ENCODE measurements at places on chromosomes 6 and 20.

GRCh38 chr6:42714098-42714761 lies 8.2 kb downstream of the PRPH2 start:
- no peak for DNase-seq

DNA sequence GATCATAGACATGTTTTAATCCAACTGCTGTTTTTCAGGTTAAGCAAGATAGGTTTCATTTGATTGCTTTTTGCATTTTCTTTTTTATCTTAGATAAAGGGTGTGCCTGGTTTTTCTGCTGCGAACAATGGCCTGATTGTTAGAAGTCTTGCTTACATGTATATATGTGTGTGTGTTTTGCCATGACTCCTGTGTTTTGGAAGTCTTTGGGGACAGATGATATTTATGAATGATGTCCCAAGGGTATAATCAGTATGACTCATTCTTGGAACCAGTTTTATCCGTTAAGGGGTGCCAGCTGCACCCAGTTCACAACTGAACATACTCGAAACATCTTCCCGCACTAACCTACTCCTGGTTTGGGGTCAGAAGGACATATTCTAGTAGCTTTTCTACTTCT lies 230.1 kb upstream of the SUPT3H start:
- DNase-seq: no peak

- no peak for DNase-seq
Measured at GRCh38 chr6:155628306-155628705, 172.7 kb upstream of the NOX3 start.

DNA sequence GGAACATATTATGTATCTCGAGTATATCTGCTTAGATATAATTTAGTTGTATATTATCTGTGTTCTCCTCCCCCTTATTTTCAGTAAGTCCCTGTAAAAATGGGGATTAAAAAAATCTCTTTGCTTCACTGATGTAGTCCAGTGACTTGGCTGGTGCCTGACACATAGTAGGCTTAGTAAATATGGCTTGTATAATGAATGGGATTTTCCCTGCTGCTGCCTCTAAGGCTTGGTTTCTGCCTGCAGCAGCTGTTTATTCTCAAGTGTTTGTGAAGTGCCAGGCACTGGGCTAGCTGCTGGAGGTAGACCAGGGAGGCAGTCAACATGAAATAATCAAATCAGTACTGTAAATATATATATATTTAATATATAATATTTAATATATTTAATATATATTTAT lies 1.6 kb upstream of the ZFP64 start:
- no peak for DNase-seq

- no peak for DNase-seq
Measured at GRCh38 chr6:152824666-152825065, 74.1 kb downstream of the VIP start.

GRCh38 chr6:24089736-24090135 lies 36.3 kb upstream of the NRSN1 start:
- DNase-seq: no peak

DNA sequence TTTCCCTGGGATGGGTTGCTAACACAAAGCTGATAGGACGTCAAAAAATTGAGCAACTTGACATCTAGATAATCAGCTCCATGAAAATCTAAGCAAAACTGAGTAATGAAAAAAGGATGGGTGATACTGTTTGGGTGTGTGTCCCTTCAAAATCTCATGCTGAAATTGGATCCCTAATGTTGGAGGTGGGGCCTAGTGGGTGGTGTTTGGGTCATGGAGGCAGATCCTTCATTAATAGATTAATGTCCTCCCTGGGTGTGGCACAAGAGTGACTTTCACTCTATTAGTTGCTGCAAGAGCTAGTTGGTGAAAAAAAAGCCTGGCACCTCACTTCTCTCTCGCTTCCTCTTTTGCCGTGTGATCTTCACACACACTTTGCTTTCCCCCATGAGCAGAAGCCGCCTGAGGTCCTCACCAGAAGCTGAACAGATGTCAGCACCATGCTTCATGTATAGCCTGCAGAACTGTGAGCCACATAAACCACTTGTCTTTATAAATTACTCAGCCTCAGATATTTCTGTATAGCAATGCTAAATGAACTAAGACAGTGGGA lies 160.9 kb downstream of the FRK start:
- DNase-seq: no peak

DNA sequence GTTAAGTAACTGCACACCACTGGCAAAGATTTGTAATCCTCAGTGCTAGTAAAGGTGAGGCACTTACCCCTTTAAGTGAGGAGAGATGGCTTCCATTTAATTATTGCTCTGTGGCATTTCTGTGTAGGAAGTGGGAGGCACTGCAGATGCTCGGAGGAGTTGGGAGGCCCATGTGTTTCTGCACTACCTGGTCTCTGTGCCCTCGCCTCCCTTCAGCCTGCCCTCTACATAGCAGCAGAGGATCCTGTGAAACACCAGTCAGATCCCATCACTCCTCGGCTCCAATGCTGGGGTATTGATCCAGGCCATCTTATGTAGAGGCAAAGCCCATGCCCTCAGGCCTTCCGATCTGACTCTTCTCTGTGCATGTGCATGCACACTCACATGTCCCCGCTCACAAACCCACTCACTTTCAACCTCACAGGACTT lies 67.0 kb downstream of the SLX4IP start:
- DNase-seq: no peak

DNA sequence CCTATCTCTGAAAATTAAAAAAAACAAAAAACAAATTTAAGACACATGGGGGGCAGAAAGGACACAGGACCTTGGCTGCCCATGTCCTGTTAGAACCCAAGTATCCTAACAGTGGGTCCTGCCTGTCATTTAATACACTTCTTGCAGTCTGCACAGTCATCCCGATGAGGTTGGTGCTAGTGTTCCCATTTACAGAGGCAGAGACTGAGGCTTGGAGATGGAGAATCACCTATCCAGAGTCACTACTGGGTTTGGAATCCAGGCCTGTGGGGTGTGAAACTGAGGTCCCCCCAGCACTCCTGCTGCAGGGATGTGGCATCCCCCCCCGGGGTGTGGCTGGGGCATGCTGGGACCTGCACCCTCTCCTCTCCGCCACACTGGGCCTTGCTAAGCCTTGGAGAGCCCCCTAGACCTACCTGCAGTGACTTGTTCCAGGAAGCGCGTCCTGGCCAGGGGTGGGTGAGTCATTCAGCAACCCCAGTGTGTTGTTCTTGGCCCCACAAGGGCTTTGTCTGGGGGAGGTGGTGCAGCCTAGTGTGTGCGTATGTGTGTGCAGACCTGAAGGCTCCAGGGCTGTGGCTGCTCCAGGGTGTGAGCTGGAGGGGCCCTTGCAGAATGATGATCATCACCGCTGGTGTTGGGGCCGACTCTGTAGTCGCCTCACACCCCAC lies 49.7 kb downstream of the BCAS4 start:
- DNase-seq: no peak

GRCh38 chr6:42226161-42226611 lies 8.5 kb upstream of the MRPS10 start:
- no peak for DNase-seq

DNA sequence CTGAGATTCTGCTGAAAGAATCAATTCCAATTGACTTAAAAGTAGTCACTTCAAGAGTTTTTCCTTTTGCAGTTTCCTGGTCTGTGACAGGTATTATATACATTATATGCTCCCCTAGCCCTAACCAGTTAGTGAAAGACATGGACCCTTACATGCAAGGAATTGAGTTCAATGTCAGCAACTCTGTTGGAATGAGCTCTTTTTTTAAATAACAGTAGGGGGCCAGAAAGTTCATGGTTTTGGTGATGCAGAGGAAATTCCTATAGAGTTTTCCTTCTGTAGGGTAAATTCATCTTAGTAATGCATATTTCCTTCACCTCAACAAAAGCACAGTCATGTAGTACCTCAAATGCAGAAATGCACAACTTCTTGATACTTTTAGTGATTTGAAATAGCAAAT lies 172.2 kb downstream of the KIF6 start:
- no peak for DNase-seq

- peak; percentile 16 for DNase-seq
Measured at GRCh38 chr20:25053255-25054031, 4.5 kb downstream of the ACSS1 start.

GRCh38 chr20:37366743-37367142 lies 20.8 kb downstream of the SRC start:
- no peak for DNase-seq

GRCh38 chr6:4434655-4435054 lies 299.3 kb upstream of the ECI2 start:
- no peak for DNase-seq

GRCh38 chr20:13221313-13221672 lies 219 bp downstream of the ISM1 start:
- DNase-seq: no peak

DNA sequence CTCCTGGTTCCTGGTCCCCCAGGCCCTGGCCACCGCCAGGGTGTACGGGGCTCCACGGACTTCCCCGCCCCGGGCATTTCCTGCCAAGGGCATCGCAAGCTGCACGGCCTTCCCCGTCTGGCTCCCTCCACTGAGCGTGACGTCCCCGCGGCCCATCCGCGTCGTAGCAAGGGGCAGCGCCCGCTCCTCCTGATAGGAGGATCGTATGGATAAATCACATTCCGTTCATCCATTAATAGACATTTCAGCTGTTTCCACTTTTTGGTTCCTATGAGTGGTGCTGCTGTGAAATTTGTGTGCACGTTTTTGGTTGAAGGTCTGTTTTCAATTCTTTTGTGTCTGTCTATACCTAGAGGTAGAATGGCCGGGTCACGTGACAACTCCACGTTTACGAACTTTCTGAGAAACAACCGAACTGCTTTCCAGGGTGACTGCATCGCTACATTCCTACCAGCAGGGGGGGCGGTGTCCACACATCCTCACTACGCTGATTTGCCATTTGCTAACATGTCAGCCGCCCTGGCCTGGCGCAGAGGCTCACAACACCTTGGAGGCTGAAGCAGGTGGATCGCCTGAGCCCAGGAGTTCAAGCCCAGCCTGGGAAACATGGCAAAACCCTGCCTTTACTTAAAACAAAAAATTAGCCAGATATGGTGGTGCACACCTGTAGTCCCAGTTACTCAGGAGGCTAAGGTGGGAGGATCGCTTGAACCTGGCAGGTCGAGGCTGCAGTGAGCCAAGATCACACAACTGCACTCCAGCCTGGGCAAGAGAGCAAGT lies 37.7 kb downstream of the KCNQ2 start:
- DNase-seq: peak; percentile 33

- no peak for DNase-seq
Measured at GRCh38 chr20:50513169-50514034, 3.2 kb downstream of the PTPN1 start.

GRCh38 chr6:112007805-112008204 lies 46.1 kb upstream of the CCN6 start:
- no peak for DNase-seq

DNA sequence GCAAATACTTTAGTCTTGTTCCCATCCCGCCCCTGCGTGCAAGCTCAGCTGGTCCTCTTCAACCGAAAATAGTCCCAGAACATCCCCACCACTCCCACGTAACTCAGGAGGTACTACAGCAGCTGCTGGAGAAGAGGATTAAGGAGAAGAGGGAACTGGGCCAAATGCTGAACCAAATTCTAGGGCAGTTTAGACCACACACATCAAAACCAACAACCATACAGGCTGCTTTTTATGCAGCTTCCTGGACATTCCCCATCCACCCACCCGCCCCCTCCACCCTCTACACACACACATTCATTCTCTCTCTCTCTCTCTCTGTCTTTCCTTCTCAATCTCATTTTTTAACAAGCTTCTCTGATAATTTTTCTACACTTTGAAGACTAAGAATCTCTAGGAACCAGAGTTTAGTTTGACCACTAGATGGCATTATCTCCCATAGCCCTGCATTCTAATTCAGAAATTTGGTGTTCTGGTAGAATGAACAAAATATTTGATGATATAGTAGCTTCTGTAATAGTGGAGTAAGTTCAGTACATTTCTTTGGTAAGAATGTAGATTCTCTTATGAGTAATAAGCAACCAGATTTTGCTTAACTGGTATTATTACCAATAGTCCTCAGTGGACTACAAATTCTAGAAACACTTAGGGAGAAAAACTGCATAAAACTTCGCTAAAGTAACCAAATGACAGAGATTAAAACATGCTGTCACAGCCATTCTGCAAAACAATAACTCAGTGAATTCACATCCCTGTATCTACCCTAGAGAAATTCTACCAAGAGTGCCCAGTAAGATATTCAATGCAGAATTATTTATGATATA lies 52.1 kb upstream of the BEND6 start:
- peak; percentile 52 for DNase-seq

DNA sequence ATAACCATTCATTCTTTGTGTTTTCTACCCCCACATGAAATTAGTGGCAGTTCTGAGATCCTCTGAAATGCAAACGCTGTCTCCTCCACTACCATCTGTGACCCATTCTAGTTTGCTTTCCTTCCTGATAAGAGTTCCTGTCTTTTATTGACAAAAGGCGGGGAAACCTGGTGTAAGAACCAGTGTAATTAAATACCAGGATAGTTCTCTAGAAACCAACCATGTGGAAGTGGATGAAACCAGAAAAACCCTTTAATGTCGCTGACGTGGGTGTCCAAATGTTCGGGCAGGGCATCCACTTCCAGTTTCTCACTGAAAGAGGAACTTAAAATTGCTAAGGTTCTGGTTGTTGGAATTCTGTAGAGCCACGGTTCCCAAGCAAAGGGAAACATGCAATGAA lies 79.1 kb downstream of the TNFRSF21 start:
- DNase-seq: no peak

- DNase-seq: no peak
Measured at GRCh38 chr6:20286968-20287565, 74.8 kb upstream of the MBOAT1 start.

DNA sequence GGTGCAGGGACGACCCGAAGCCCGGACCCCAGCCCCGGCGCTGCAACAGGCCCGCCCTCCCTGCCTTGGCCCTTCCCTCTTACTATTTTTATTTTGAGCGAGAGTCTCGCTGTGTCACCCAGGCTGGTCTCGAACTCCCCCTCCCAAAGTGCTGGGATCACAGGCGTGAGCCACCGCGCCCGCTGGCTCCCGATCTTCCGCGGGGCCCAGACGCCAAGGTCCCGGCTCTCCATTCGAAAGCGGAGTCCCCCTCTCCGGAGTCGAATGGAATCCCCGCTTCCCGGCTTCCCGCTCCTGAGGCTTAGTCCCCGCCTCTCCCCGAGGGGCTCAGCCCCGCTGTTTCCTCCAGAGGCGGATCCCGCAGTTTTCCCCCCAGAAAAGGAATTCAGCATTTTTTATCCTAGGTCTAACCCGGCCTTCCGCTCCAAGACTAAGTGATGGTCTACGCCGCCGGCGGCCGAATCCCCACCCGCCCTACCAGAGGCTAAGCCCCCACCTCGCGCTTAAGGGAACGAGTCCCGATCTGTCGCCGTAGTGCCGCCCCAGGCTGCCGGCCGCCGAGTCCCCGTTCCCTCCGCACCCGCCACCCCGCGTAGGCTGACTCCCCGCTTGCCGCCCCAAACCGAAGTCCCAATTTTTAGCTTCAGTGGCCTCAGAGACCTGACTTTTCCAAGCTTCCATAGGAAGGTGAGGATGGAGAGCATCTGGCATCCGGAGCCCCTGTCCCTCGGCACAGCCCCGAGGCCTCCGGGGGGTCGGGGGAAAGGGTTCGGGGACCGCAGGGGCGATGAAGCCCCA lies 11.5 kb upstream of the TMC2 start:
- peak; percentile 47 for DNase-seq

GRCh38 chr6:158713469-158713868 lies 63.6 kb downstream of the SYTL3 start:
- no peak for DNase-seq
